ENCODE measurements at places on chromosomes 7 and 10.

DNA sequence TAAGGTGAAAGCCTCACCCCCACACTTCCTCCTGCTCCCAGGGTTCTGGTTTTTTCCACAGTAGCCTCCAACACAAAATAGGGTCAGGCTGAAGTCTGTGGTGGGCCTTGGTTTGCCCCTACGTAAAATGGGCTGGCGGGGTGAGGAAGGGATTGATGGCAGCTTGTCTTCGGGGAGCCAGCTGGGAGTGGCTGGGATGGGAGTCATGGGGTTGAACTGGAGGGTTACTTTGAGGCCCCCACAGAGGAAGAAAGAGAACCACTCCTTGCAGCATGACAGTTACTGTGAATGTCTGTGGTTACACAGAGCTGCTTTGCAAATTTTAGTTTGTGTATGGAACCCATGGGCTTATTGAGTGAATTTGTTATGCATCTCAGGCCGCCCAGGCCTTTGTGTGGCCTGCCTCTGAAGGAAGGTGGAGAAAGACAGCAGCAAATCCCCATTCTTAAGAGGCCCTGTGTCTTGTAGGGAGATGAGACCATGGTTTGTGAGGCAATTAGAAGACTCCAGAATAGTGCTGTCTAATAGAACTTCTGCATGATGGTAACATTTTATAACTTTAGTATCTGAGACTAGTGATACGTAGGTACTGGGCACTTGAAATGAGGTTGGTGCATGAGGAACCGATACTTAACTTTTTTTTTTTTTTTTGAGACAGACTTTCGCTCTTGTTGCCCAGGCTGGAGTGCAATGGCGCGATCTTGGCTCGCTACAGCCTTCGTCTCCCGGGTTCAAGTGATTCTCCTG is 8.1 kb downstream of the TRIM8 start:
- H3K36me3 ChIP-seq = peaks cover 54% of the 10 kb centered on the region
- DNase-seq = no peak
- H3K4me3 ChIP-seq = no peak overlapping the region
- H3K27me3 ChIP-seq = no peaks in the 10 kb centered on the region
- H3K27ac ChIP-seq = no peak overlapping the region

- H3K4me1 ChIP-seq = no peaks in the 10 kb centered on the region
- H3K4me3 ChIP-seq = no peak overlapping the region
- H3K36me3 ChIP-seq = no peaks in the 10 kb centered on the region
- H3K27me3 ChIP-seq = no peaks in the 10 kb centered on the region
Observed at GRCh38 chr7:42319631-42320030, 82.6 kb upstream of the GLI3 start.

- no peaks in the 10 kb centered on the region for H3K36me3 ChIP-seq
- H3K4me3 ChIP-seq = no peak overlapping the region
- H3K27ac ChIP-seq = no peak overlapping the region
- DNase-seq = no peak
Observed at GRCh38 chr10:67050415-67050814, 124.6 kb downstream of the LRRTM3 start.

DNA sequence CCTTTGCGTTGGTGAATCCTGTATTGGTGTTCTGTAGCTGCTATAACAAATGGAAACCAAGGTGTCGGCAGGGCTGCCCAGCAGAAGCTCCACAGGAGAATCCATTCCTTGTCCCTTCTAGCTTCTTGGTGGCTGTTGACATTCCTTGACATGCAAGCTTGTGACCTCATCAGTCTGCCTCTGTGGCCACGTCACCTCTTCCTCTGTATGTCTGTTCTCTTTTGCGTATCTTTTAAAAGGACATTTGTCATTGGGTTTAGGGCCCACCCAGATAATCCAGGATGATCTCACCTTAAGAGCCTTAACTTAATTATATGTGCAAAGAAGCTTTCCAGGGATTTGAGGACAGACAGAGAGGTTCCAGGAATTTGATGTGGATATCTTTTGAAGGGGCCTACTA is 15.3 kb upstream of the ZCCHC24 start:
- H3K4me3 ChIP-seq = no peak overlapping the region
- H3K27ac ChIP-seq = no peak overlapping the region
- no peaks in the 10 kb centered on the region for H3K27me3 ChIP-seq
- peaks cover 24% of the 10 kb centered on the region for H3K4me1 ChIP-seq
- no peak for DNase-seq
